Coronary artery (tissue), 2 donors: ENCODE measurements at places on chromosomes 3 and 15.

DNA sequence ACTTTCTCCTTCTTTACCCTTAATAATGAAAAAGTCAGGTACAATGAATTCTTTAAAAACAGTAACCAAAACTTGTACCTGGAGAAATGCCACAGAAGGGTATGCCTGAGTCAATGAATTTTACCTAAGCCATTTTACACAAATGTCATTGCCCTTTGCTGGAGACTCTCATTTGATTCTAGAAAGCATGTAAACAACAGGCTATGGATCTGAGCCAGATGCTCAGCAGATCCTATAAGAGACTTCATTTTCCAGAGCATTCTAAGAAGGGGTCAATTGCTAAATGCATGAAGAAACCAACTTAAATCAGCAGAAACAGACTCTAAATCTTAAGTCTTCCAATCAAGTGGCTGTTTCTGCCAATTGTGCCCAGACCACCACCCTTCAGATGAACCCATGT is 83.8 kb upstream of the GALNT15 start:
- no peak for DNase-seq

DNA sequence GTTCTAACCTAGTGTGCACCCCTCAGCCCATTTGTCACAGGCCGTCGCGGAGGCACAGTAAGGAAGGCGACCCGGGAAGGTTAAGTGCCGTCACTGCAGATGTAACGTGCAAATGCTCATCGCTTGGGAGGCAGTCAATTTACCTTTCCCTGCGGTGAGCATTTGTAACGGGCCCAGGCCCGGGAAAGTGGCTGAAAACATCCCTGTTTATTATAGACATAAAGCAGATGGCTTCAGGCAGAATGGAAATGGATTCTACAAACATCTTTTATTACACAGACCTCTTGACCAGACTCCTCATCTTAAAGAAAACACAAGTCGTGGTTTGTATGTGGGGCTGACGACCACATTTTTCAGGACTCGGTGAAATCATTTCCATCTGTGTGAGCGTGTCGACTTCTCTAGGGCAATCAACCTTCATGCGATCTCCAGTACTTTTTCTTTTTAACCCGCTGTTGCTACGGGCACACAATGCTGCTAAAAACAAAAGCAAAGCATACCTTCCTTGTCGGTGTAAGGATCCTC is 43.6 kb downstream of the NMNAT3 start:
- no peak for DNase-seq

DNA sequence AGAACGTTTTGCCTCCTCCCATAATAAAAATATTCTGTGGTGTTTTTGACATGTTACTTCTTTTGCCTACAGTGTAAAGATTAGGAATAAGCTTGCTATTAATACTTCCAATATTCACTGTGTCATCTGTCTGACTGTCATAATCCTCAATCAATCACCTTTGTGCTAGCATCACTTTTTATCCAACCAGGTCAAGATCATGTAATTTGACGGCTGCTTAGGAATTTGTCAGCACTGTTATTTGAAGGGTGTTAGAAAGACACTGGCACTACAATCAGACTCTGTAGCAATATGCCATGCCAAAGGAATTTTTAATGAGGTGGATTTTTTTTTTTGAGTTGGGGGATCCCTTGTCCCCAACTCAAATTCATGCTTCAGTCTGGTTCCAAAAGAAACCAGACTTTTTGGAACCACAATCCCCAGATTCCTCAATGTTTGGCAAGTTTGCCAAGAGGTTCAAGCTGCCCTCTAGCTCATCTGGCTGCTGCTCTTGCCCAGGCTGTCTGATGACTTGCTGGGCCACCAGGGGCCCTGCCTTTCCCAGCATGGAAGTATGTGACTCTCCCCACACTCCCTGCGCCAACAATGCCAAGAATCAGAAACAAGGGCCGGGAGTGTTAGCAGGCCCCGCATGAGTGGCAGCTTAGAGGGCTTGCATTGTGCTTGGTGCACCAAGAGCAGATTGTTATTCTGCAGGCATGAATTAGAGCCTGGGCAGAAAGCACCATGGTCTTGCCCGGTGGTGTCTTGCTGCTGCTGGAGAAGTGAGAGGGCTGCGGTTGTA is 58.6 kb upstream of the TSC22D2 start:
- peak; percentile 79 for DNase-seq

DNA sequence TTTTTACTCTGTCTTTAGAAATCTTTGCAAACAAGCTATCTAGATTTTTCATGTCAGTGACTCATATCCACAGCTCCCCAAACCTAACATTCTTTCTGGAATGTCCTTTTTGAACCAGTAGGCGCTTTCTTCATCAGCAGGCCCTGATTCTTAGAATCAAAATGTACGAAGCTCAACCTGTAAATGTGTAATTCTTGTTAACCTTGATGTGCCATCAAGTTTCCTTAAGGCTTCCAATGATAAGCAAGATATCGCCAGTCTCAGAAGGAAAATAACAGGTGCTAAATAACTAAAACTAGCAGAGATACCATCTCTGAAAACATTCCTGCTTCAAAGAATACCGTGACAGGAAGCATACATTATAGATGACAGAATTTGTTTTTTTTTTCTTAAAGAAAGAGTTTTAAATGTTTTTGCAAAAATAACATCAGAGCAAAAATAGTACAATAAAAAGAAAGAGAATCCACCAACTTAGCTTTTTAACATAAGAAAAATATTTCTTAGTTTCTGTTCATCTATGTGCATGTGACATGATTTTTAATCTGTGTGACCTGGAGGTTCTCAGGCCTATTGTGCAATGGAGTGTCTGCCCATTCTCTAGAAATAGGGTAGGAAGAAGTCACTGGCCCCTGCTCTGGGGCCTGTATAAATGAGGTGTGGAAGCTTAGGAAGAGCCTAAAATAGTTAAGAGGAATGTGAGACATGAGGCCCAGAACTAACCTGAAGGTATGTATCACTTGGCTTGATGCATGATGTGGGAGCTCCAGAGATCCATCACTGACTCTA is 14.7 kb upstream of the SECISBP2L start:
- DNase-seq, result no peak

GRCh38 chr3:16769525-16769924 is 115.2 kb upstream of the PLCL2 start:
- DNase-seq, result no peak

DNA sequence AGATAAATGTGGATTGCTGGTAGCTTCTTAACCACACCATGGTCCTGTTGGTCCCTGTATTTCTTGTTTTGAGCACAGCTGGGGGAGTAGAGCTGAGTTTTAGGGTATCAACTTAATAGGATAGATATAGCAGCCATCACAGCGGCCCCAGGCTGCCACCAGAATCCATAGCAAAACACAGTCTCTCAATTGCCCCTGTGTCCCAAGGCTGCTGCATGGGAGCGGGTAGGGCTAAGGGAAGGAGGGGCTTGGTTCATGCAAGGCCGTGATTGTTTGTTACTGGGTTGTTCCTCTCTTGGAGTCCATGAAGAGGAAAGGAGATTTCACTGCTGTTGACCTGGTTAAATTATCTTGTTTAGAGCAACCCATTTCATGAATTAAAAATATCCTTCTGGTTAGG is 22.1 kb downstream of the ARNT2 start:
- DNase-seq, result no peak
